ENCODE measurements at places on chromosomes 7 and 10. TPM values are rescaled to one million over a fixed set of nuclear protein-coding genes. Genes with fewer than 3 reads are reported as not detected.

- no peaks in the 10 kb centered on the region for H3K36me3 ChIP-seq
- no peak overlapping the region for H3K4me3 ChIP-seq
- H3K4me1 ChIP-seq, result no peaks in the 10 kb centered on the region
- no peak for DNase-seq
- H3K27me3 ChIP-seq, result no peaks in the 10 kb centered on the region
Measured at GRCh38 chr10:62384057-62384446, 9.9 kb downstream of the ZNF365 start.

Gene CCL26
- not detected for total RNA-seq

Gene AKR1E2
- 21.1 TPM for total RNA-seq

Gene ANKRD16
- total RNA-seq, result 5.9 TPM

Data from breast epithelium (tissue), 4 donors.